AG08396 (cell line): ENCODE measurements at places on chromosomes 2 and 18.

GRCh38 chr2:10412380-10412779 lies 35.7 kb downstream of the ODC1 start:
- DNase-seq, result peak; percentile 68

DNA sequence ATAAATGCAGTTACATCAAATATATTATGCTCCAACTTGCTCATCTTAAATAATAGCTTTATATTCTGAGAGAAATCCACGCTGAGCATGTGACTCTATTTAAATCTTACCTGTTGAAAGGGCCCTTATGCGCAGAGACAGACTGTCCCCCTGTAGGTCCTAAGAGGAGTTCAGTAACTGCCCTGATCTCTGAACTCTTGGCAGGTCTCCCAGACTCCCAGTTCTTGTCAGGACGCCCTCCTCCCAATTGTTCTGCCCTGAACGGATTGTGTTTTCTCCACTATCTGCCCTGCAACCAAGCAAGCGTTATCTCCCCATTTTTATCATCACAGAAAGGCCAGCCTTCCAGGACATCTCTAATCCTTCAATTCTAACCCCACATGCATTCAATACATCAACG lies 954.6 kb downstream of the TSN start:
- DNase-seq, result no peak

DNA sequence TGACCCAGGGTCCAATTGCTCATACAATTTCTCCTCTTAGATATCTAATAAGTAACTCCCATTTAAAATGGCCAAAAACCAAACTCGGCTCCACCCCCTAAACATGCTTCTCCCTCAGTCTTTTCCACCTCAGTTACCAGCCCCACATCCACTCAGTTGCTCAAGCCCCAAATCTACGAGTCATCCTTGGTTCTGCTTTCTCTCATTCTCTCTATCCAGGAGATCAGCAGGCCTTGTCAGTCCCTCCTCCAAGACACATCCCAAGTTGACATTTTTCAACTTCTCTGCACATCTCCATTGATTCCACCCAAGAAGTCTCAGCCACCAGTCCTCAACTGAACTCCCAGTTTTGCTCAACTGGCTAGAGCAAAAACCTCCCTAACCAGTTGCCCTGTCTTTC lies 40.5 kb upstream of the RTN4 start:
- DNase-seq, result no peak

DNA sequence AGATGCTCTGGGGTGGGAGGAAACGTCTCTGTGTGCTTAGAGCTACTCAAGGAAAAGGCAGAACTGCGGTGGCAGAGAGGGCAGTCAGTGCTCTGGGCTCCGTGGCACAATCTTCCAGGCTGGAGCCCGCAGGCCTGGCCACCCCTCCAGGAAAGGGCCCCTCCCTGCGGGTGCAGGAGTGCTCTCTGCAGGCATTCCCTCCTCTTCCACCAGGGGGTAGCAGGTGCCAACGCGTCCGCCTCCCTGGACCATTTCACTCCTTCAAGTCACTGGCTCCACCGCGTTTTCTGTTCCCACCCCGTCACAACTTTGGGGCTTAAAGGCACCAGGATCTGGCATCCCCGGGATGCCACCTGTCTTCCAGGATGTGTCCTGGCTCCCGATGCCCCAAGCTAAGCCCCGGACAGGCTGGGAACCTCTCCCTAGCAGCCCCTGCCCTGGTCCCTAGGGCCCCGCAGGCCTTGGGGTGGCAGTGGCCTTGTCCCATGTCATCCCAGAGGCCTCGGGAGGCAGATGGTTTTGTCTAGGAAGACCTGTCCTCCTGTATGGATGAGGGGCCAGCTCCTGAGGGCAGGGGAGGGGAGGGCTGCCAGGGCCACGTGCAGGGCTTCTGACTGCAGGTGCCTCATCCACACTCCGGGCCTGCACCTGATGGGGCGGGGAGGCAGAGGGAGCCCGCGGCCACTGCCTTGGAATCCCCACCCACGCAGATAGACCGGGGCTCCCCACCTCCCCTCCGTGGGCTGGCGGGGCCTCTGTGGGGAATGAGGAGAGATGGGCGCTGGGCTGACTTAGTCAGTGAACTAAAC lies 26.4 kb downstream of the KCNIP3 start:
- peak; percentile 52 for DNase-seq

DNA sequence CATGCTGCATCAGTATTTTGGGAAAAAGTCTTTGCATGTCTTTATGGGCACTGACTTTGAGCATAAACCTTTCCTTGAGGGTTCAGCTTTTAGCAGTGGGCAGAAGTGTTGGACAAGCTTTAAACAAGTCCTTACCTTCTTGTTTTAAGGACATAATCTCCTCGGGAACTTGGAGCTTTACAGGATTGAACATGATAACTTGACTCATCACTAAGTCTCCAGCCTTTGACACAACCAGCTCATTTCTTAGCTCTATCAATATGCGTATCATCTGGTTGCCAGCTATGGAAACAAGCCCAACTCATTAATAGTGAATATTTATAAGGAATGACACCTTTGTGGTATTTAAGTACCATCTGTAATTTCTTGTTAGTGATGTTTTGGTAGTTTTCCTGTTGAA lies 21.0 kb upstream of the RAB27B start:
- no peak for DNase-seq

GRCh38 chr2:186569897-186570296 lies 20.0 kb upstream of the ITGAV start:
- DNase-seq, result no peak

DNA sequence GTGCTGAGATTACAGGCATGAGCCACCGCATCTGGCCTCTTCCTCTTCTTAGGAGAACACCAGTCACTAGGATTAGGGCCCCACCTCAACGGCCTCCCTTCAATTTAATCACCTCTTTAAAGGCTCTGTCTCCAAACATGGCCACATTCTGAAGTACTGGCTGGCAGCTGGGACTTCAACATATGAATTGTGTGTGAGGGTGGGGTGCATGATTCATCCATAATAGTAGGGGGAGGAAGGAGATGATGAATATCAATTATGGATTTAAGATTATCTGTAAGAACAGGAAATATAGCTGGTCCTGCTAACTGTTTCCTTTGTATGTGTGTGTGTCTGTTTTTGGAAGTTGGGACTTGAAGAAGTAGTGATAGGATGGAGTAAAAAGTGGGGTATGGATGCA lies 14.7 kb upstream of the EPG5 start:
- DNase-seq, result no peak

- DNase-seq, result no peak
Measured at GRCh38 chr2:202612145-202612544, 22.6 kb upstream of the FAM117B start.

GRCh38 chr2:198490748-198491147 lies 686.4 kb downstream of the PLCL1 start:
- DNase-seq, result no peak

GRCh38 chr2:6832596-6833299 lies 33.0 kb downstream of the CMPK2 start:
- no peak for DNase-seq

GRCh38 chr18:21703241-21703820 lies 1.2 kb downstream of the ABHD3 start:
- DNase-seq, result no peak

GRCh38 chr2:88932686-88933085 lies 241.2 kb downstream of the RPIA start:
- DNase-seq, result no peak

DNA sequence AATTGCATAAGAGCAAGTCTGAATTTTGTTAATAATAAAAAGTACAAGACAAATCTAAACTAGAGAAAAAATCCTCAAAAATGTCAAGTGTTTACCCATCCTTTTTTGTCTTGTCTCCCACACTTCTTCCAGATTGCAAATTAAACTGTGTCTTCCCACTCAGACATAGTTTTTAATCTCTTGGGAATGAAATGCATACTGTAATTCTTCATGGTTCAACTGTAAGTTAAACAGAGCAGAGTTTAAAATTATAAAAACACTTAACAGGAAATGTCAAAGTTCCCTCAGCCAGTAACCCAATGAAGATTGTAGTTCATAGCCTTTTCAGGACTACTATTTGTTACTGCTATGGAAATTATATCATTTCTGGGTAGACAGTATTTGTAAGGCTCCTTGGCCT lies 171.8 kb downstream of the UBE2E3 start:
- no peak for DNase-seq
